Adrenal gland (tissue), 19 donors: ENCODE measurements at places on chromosomes 12 and 14.

GRCh38 chr12:120978296-120979219 lies at the start of gene HNF1A:
Gene HNF1A, plus strand, starts transcription at chr12:120978543. Its CDS starts 226 bp downstream, at chr12:120978769.
- no peaks in the 10 kb centered on the region for H3K36me3 ChIP-seq
- no peak for DNase-seq
- no peaks in the 10 kb centered on the region for H3K27me3 ChIP-seq
- H3K27ac ChIP-seq = no peak within 1 kb of the TSS
- H3K4me3 ChIP-seq = no peak within 1 kb of the TSS

DNA sequence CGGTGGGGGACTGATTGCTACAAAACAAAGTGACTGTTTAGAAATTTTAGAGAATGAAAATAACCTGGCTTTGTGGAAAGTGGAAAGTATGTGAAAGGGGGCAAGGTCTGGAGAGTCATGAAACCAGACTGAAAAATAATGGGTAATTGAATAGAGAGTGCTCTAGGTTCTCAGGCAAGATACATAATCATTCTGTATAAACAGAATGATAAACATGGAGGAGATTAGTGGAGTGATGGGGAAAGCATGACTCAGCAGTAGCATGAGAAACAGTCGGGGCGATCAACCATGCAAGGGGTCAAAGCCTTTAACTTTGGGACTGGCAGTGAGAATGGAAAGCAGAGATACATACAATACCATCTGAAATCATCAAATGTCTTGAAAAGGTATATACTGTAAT lies 332.5 kb downstream of the CCER1 start:
- no peaks in the 10 kb centered on the region for H3K36me3 ChIP-seq
- no peak overlapping the region for H3K4me3 ChIP-seq
- H3K4me1 ChIP-seq = no peaks in the 10 kb centered on the region
- H3K27me3 ChIP-seq = no peaks in the 10 kb centered on the region

- no peak for DNase-seq
- no peaks in the 10 kb centered on the region for H3K36me3 ChIP-seq
- H3K4me1 ChIP-seq = no peaks in the 10 kb centered on the region
- no peak overlapping the region for H3K27ac ChIP-seq
Measured at GRCh38 chr14:38790916-38791315, 312.1 kb downstream of the SEC23A start.

DNA sequence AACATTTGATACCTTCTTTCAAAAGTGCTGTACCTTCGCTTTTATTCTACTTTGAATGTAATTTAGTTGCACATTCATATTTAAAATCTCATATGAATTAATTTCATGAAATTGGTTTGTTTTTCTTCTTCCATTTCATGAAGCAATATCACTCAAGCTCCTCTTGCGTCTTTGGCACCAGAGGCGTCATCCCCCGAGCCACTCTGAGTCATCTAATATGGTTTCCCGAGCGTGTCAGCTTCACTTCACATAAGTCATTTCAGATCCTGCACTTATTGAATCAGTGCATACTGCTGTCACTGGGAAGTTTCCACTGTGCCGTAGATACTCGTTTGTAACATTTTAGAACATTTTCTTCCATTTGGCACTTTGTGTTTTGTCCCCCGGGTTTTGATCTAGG lies 105.6 kb downstream of the SLC25A47 start:
- H3K4me3 ChIP-seq = no peak overlapping the region
- H3K27me3 ChIP-seq = no peaks in the 10 kb centered on the region
- H3K27ac ChIP-seq = no peak overlapping the region
- H3K36me3 ChIP-seq = no peaks in the 10 kb centered on the region

- peaks cover 12% of the 10 kb centered on the region for H3K4me1 ChIP-seq
- no peaks in the 10 kb centered on the region for H3K27me3 ChIP-seq
- no peak within 1 kb of the TSS for H3K27ac ChIP-seq
- H3K4me3 ChIP-seq = peak within 1 kb of the TSS; percentile 69
Measured at GRCh38 chr12:6914246-6914946, at the start of gene ENO2. Gene ENO2, plus strand, starts transcription at chr12:6914580. Its CDS starts 1,253 bp downstream, at chr12:6915833.

- H3K27ac ChIP-seq = no peak overlapping the region
- no peak for DNase-seq
- H3K4me3 ChIP-seq = peak overlapping the region; percentile 50
- H3K4me1 ChIP-seq = peaks cover 5% of the 10 kb centered on the region
Measured at GRCh38 chr12:48183876-48184548, 568 bp downstream of the CCDC184 start.

DNA sequence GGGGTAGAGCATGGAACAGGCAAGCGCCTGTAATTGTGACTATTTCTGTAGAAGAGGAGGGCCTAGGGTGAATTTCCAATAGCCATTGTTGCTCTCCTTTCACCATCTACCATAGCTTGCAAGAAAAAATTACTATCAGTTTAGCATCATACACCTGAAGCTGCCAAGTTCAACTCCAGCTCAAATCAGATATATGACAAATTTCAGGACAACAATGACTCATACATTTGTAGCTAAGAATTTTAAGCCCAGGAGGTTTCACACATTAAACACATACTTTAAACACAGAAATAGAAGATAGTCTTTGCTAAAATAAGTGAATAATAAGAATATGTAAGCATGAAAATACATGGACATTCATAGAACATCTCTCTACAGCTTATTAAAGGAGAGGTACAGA lies 17.6 kb upstream of the G2E3 start:
- no peaks in the 10 kb centered on the region for H3K27me3 ChIP-seq
- no peak for DNase-seq
- no peak overlapping the region for H3K27ac ChIP-seq
- H3K36me3 ChIP-seq = no peaks in the 10 kb centered on the region
- no peaks in the 10 kb centered on the region for H3K4me1 ChIP-seq

DNA sequence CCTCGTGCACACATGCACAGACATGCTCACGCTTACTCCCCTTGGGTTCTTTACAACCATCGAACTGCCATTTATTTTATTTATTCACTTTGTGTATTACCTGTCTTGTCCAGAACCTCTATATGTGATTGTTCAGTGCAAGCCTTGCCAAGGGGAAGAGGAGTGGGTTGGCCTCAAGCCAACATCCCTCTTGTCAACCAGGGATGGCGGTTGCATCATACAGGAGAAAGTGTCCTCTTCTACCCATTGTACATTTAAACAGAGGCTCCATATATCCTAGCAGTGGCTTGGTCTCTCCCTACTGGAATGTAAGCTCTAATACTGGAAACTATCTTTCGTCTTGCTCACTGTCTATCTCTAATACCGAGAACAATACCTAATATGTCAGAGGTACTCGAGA lies 108.4 kb downstream of the C12orf42 start:
- H3K36me3 ChIP-seq = no peaks in the 10 kb centered on the region
- no peaks in the 10 kb centered on the region for H3K27me3 ChIP-seq
- DNase-seq = no peak
- H3K27ac ChIP-seq = no peak overlapping the region

- no peak overlapping the region for H3K4me3 ChIP-seq
- peaks cover 8% of the 10 kb centered on the region for H3K27me3 ChIP-seq
- DNase-seq = no peak
- H3K27ac ChIP-seq = no peak overlapping the region
Measured at GRCh38 chr12:67137256-67137655, 131.9 kb upstream of the CAND1 start.

- no peak overlapping the region for H3K27ac ChIP-seq
- no peak overlapping the region for H3K4me3 ChIP-seq
- peaks cover 28% of the 10 kb centered on the region for H3K4me1 ChIP-seq
- DNase-seq = no peak
Measured at GRCh38 chr14:89241257-89241656, 175.8 kb downstream of the FOXN3 start.

DNA sequence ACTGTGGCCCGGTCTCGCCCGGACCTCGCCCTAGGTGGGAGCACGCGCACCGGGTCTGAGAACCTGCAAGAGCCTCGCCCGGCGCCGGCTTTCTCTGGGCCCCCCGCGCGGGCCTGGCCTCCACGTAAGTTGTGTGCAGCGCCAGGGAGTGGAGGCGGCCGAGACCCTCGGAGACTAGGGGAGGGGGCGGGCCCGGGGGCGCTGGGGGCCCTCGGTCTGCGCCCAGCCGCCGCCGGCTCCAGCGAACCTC lies 183 bp upstream of the PRMT8 start:
- DNase-seq = no peak
- H3K36me3 ChIP-seq = no peaks in the 10 kb centered on the region
- no peak overlapping the region for H3K27ac ChIP-seq

GRCh38 chr12:100927826-100928225 lies 133.2 kb downstream of the ANO4 start:
- no peak for DNase-seq
- H3K27ac ChIP-seq = no peak overlapping the region
- no peaks in the 10 kb centered on the region for H3K4me1 ChIP-seq
- no peak overlapping the region for H3K4me3 ChIP-seq
- no peaks in the 10 kb centered on the region for H3K36me3 ChIP-seq

DNA sequence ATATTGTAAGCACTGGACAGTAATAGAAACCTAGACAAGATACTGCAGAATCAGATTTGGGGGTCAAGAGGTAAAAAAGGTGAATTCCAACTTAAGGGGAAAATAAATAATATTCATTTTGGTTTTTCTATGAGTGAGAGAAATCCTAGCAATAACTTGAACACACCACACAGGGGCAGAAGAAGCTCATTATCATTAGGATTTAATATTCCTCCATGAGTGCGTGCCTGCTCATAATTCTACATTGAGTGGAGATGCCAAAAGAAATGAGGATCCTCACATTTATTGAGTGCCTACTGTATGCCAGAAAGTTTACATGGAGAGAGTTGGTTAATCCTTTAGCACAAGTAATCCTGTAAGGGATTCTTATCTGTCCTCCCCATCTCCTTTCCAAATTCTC lies 40.5 kb upstream of the C14orf132 start:
- H3K27ac ChIP-seq = no peak overlapping the region
- no peak overlapping the region for H3K4me3 ChIP-seq
- no peaks in the 10 kb centered on the region for H3K36me3 ChIP-seq

DNA sequence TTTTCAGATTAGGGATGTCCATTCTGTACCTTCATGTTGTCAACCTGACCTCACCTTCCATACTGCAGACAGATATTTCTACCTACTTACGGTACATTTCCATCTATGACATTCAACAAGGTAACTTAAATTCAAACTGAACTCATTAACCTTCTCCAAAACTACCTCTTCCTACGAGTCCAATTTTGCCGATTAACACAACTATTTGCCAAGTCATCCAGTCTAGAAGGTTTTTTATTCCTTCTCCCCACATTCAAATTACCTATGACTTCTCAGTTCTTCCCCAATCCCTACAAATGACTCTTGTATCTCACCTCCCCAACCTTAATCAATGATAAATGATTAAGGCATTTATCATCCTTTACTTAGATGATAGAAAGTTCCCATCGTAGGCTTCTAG lies 23.6 kb downstream of the SPTSSA start:
- H3K4me3 ChIP-seq = no peak overlapping the region
- no peak overlapping the region for H3K27ac ChIP-seq
- no peaks in the 10 kb centered on the region for H3K36me3 ChIP-seq
- no peaks in the 10 kb centered on the region for H3K27me3 ChIP-seq

DNA sequence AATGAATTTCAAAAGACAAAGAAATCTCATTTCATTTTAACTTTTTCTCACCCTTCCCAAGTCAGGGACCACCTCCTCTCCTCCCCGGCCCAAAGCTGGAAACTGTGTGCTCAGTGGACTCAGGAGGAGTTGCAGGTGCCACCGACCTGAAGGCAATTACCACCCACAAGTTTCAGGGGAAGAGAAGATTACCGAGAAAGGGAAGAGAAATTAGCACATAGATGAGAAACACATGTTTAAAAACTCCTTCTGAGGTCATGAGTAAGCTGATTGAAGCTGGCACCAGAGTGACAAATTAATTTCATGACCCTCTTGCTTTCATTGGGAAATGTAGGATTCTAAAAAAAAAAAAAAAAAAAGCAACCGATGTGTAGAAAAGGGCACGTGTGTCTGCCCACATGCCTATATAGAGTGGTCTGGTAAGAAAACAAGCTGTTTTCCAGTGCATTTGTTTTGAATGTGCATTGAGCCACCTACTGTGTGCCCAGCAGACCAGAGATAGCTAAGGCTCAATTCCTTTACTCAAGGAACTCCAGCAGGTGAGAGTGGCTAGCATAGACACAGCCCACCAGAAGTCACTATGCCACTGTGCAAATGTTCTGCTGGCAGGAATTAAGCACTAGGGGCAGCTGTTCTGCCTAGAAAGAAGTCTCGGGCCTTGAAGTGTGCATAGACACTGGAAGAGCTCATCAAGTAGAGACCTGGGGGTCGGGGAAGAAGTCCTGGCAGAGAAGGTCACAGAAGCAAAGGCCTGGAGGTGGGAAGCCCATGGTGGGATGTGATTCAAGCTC lies 30.5 kb downstream of the DPF3 start:
- no peaks in the 10 kb centered on the region for H3K4me1 ChIP-seq
- H3K27ac ChIP-seq = no peak overlapping the region
- H3K36me3 ChIP-seq = no peaks in the 10 kb centered on the region
- H3K4me3 ChIP-seq = no peak overlapping the region
- H3K27me3 ChIP-seq = no peaks in the 10 kb centered on the region

- H3K4me1 ChIP-seq = no peaks in the 10 kb centered on the region
- DNase-seq = no peak
- no peaks in the 10 kb centered on the region for H3K27me3 ChIP-seq
- no peak overlapping the region for H3K27ac ChIP-seq
Measured at GRCh38 chr14:77805706-77806105, 5.8 kb downstream of the ADCK1 start.

DNA sequence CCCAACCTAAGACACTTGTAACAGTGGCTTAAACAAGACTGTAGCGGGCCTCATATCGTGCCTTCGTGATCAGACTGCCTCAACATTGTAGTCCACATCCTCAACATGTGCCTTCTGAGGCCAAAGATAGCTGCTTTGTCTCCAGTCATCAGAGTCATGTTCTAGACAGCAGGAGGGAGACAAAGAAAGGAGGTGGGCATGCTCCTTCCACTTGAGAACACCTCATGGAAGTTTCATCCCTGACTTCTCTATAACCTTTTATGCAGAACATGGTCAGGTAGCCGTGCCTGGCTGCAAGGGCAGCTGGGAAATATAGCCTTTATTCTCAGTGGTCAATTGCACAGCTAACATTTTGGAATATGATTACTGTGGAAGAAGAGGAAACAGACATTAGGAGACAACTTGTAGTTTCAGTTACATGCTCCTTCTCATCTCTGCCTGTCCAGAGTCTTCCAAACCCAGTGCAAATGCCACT lies 25.3 kb upstream of the DHRS2 start:
- no peaks in the 10 kb centered on the region for H3K27me3 ChIP-seq
- H3K36me3 ChIP-seq = no peaks in the 10 kb centered on the region
- H3K4me1 ChIP-seq = no peaks in the 10 kb centered on the region
- DNase-seq = no peak
- no peak overlapping the region for H3K4me3 ChIP-seq

- DNase-seq = peak; percentile 31
- no peaks in the 10 kb centered on the region for H3K27me3 ChIP-seq
- H3K4me3 ChIP-seq = no peak overlapping the region
- no peaks in the 10 kb centered on the region for H3K4me1 ChIP-seq
- H3K27ac ChIP-seq = no peak overlapping the region
Measured at GRCh38 chr14:52902971-52903619, 47.8 kb downstream of the FERMT2 start.

- no peaks in the 10 kb centered on the region for H3K27me3 ChIP-seq
- no peak overlapping the region for H3K4me3 ChIP-seq
- peak overlapping the region; percentile 84 for H3K27ac ChIP-seq
Measured at GRCh38 chr14:99753225-99754140, 39.7 kb upstream of the EML1 start.
